NCI-H2107 (cell line): ENCODE measurements at places on chromosomes 5 and 9.

- no peak for DNase-seq
These were observed 75.4 kb downstream of the TEX10 start for GRCh38 chr9:100277166-100277979.

DNA sequence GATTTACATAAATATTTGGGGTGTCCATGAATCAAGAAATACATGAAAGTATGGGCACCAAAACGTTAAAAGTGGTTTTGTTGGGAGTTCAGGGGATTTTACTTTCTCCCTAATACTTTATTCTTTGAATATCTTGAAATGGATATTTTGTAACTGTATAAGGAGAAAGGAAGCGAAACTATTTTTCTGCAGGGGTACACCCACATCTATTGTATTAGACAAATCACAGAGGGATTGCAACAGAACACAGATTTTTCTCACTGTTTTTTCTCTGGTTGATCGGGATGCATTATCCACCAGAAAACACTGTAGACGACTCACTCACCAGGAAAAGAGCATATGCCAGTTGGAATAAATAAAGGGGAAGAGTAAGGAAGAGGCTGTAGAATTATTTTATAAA, 1.2 kb upstream of the RABGAP1 start:
- DNase-seq, result no peak

DNA sequence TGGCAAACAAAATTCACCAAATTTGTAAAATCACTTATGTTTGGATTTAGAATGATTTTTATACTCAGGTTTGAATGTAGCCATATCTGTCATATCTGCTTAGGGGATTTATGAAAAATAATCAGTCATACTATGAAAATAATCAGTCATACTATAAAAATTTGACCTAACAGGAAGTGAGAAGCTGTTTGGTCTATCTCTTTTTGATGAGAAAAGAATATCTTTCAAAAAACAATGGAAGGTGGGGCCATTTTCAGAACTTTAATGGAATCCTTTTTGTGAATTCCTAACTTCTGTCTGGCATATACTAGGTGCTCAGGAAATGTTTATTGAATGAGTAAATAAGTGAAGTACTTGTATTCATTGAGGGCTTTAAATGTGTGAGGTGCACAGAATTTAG, 70.1 kb downstream of the CWC27 start:
- DNase-seq, result no peak

- no peak for DNase-seq
These were observed 90.6 kb upstream of the SAP30L start for GRCh38 chr5:154355129-154355611.

DNA sequence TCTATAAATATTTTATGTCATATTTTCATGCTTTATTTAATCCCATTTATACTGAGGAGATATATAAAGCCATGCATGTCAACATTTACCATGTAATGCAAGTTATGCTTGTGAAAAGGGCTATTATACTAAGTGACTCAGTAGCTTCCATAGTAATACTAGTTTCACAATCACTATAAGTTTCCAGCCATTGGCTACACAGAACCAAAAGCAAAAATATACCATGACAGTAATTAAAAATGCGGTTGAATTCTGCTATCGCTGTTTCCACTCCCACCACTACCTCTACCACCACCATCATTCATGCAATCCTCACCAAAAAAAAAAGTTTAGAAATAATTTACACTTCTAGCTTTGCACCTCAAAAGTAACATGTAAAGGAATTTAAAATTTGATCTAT, 60.2 kb downstream of the MLLT3 start:
- DNase-seq, result no peak

- no peak for DNase-seq
These were observed 147.4 kb upstream of the PUM3 start for GRCh38 chr9:2991292-2991691.

- DNase-seq, result no peak
These were observed 72.6 kb upstream of the PUM3 start for GRCh38 chr9:2916382-2916985.

DNA sequence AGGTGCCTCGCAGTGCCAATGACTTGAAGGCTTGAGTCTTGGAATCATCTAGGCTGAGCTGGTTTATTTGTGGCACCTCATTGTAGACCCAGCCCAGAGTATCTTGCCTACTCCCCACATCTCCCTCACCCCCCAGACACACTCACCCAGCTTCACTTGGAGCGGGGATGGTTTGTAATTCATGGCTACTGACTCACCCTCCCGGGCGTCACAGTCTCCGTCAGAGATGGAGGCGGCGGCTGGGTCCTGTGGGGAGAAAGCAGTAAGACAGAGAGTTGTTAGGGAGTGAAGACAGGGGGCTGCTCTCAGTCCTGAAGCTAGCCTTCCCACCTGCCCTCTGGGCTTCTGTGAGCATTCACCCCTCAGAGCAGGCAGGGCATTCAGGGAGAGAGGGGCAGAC, 29.0 kb upstream of the MYORG start:
- DNase-seq, result no peak

DNA sequence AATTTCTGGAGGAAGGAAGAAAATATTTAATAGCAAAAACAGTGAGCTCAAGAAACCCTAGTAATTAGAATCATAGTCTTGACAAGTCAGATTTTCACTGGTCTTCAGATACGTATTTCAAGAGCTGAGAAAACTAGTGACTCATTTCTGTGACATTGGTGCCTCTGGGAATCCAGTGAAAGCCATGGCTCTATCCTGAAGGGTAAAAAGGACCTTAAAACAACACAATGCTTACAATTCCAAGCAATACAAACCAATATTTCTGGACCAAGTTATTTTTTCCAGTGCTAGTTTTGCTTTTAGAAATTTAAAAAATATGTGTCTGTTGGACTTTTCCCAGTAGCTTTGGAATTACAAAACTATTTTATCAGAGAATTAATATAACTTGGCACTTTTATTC, 140.3 kb downstream of the LPAR1 start:
- no peak for DNase-seq

DNA sequence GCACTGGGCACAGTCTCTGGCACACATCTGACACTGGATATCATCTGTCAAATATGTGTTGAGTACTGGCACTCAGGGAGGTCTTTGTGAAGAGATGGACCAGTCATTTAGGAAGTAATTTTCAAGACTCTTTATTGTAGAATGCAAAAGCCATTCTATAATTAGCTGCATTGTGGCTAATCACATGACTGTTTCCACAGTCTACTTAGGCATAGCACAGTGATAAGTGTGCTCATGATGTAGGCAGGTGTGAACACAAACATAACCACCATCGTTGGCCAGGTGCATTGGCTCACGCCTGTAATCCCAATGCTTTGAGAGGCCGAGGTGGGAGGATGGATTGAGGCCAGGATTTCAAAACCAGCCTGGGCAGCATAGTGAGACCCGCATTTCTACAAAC, 62.2 kb downstream of the CFAP77 start:
- DNase-seq, result peak; percentile 72

DNA sequence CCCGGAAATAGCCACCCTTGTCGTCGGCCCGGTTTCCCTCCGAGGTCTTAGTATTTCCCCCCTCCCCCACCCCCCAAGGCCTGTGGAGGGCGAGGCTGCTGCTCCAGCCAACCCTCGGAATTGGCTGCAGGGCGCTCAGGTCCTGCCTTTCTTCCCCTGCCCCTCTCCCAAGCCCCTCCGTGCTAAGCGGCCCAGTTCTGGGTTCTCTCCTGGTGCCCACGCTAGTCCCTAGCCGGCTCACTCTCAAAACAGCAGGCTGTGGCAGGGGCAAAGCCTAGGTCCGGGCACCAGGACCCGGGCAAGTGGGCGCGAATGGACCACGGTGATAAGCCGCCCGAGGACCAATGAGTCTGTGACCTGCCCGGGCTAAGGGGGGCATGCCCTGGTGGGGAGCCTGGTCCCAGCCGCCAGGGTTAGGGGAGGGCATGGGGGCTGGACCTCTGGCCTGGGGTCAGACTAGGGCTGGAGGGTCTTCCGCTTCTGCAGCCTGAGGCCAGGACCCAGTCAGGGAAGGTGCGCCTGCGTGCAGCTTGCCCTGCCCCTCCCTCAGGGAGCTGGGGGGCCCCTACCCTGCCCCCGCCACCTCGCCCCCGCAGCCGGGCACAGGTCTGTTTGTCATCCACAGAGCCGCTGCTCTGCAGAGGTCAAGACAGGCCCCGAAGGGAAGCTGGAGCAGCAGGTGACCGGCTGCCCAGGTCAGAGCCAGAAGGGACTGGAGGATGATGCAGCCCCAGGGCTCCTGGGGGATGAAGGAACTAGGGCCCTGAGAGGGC, 5.0 kb upstream of the IRX4 start:
- no peak for DNase-seq

DNA sequence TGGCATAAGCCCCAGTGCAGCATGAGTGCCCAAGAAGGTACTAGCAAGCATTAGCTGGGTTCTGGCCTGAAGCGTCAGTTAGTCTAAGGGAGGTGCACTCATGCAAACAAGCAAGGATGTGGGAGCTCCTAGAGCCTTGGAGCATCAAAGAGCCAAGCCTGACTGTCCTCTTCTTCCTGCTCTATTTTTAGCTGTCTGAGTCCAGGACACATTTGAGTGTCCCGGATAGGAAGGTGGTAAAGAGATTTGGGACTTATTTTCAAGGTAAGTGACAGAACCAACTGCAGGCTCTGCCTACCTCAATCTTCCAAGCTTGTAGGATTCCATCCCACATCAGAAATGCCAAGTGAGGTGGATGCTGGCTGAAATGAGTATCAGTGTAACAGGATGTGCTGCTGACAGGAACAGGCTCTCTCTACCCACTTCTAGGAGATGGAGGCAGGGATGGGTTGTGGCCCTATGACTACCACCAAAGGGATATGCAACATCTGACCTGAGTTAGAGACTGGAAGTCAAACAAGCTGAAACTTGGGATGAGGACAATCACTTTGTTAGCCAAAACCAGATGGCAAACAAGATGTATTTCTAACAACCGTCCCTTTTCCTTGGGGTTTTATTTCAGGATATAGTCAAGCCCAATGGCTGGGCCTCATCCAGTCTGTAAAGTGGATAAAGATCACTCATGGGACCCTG, 15.1 kb downstream of the MACROH2A1 start:
- DNase-seq, result no peak

DNA sequence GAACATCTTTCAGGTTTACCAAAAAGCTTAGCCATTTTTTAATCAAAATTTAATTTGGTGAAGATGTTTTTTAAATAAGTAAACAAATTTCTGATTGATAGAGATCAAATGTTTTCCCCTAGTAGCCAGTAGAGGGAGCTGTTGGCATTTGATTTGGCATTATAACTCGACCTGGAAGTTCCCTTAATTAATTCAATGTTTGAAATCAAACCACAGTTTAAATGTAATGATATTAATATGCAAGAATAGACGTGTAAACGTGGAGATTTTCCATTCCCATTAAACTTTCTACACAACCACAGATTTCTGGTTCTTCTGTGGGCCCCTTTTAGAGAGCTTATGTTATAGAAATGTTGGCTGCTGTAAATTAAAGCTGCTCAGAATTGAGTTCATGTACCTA, 148.1 kb upstream of the MPDZ start:
- DNase-seq, result peak; percentile 28

DNA sequence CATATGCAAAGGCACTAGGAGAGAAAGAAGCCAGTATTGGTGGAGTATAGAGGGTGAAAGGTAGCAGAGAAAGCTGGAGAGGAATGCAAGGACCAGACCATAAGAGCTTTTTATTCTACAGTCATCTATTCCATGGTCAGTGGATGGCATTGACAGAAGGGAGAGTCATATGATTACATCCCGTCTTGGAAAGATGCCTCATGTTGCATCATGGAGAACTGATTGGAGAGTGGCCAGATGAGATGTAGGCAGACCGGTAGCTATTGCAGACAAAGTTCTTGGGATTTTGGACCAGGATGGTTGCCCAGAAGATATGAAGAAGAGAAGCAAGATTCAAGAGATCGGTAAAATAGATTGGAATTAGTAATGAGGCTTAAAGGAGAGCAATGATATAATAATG, 260.7 kb downstream of the CHSY3 start:
- DNase-seq, result no peak

- no peak for DNase-seq
These were observed 184.6 kb upstream of the MAP1B start for GRCh38 chr5:71922584-71923106.

DNA sequence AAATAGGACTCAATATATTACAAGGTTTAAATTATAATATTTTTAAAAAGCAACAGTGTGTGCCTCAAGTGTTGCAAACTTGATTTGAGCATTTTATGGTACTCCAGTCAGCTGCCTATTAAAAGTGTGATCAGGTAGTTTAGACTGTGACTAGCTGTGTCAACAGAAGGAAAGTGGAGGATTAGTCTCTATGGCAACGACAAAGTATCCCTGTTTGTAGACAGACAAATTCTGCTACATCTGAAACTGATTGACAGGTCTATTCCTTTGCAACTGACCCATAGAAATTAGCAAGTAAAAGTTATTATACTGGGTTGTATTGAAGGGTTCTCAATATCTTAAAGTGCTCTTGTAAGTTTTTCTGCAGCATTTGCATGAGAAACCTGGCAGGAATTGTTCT, 249.8 kb upstream of the ARRDC3 start:
- DNase-seq, result no peak

GRCh38 chr5:141437221-141437620, 6.9 kb downstream of the PCDHGA12 start:
- no peak for DNase-seq

DNA sequence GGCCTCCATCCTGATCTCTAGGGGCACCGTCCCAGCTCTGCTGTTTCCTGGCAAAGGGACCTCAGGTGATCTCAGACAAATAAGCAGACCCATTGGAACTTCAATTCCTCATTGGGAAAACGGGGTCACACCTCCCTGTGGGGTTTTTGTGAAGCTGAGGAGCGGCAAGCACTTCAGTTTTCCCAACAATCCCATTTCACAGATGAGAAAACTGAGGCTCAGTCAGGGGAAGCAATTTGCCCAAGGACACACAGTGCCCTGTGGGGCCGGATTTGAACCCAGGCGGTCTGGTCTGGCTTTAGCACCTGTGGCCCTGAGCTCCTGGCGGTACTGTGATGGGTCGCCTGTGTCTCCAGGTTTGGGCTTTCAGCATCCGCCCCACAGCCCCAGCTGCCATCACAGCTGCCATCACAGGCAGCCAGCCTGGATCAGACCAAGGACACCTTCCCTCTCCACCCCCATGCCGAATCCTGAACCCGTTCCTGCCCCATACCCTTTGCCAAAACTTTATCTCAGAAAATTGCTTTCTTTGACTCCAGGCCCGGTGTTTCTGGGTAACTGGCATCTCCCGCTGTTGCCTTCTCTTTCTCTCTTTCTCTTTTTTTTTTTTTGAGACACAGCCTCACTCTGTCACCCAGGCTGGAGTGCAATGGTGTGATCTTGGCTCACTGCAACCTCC, 26.4 kb downstream of the NCS1 start:
- no peak for DNase-seq

GRCh38 chr5:120043431-120043830, 414.1 kb downstream of the FAM170A start:
- DNase-seq, result no peak

- DNase-seq, result no peak
These were observed 47.2 kb downstream of the F2R start for GRCh38 chr5:76763136-76763535.

DNA sequence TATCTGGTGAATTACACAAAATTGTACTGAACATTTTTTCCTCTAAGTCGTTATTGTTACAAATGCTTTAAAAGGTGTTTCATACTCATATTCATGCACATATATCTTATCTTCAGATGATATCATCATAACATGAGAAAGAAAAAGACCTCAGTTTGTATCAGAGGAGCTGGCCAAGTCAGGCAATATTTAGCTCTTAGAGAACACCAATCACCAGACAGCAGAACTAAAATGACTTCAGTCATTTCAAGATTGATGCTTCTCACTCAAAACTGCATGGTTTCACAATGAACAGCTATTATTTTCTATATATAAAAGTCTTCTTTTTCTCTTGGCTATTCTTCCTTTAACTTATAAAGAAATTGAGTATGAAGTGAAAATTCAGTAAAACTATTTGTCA, 44.6 kb downstream of the TSSK1B start:
- DNase-seq, result no peak
